Stimulated activated naive CD8-positive, alpha-beta T cell treated with anti-CD3 and anti-CD28 coated beads, Interleukin-15, Interleukin-2, amounts not matched to agents 100 U/mL and 50 U/mL, for 24 hours (primary cell): ENCODE measurements at places on chromosomes 7 and 10.

DNA sequence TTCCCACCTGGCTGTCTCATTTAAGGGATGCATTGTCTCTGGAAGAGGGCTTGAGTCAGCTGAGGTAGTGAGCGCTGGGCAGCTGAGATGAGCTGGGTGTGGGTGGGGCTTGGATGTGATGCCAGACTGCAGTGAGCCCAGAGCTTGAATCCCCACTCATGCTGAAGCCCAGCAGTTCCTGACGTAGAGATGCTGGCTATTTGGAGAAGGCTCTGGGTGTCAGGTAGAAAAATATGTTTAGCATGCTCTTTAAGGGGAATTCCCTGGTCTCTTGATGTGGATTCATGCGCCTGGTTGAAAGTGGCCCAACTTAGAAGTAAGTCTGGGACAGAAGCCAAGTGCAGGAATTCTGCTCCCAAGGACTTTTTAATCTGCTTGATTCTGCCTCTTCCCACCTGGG lies 241.5 kb upstream of the IGFBP3 start:
- DNase-seq, result no peak

- DNase-seq, result no peak
Measured at GRCh38 chr7:105487579-105488571, 34.2 kb downstream of the PUS7 start.

- DNase-seq, result no peak
Measured at GRCh38 chr7:68904630-68905029, 693.6 kb upstream of the AUTS2 start.

GRCh38 chr7:47885309-47885986 lies 62.8 kb downstream of the PKD1L1 start:
- no peak for DNase-seq

- DNase-seq, result no peak
Measured at GRCh38 chr10:52092390-52092789, 221.7 kb upstream of the DKK1 start.
